ENCODE measurements at places on chromosomes 7 and 10.
A peak's percentile ranks its signal among the peaks of the same experiment; 100 is the strongest.

DNA sequence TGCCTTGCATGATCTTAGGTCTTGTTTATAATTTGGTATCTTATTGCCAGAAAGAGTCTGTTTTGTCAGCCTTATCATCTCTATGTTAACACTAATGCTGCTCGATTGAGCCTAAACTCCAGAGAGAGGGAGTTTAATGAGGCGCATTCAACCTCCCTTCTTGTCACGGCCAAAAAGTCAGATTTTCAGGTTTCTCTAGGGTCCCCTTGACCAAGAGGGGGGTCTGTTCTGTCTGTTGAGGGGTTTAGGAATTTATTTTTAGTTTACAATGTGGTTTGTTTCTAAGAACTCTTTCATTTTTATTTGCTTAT lies 285.7 kb upstream of the VWC2 start:
- DNase-seq = no peak

DNA sequence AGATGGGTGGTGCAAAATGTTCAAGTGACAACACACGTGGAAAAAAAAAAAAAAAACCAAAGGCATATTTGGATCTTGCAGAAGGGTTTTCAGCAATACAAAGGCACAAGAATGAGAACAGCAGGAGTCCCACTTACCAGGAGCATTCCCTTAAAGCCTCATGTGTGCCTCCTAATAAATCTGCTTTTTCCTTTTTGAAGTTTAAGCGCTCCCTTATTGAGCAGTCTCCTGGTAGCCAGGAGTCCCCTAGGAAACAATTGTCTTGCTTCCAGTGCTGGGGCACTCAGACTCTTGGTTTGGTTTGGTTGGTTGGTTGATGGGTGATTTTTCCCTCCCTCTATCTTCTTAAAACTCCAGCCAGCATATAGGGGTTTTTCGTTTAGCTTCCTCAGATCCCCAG lies 321.8 kb upstream of the NFE2L3 start:
- no peak for DNase-seq

- DNase-seq = no peak
These were observed 3.4 kb downstream of the STAM start for GRCh38 chr10:17647326-17647725.

DNA sequence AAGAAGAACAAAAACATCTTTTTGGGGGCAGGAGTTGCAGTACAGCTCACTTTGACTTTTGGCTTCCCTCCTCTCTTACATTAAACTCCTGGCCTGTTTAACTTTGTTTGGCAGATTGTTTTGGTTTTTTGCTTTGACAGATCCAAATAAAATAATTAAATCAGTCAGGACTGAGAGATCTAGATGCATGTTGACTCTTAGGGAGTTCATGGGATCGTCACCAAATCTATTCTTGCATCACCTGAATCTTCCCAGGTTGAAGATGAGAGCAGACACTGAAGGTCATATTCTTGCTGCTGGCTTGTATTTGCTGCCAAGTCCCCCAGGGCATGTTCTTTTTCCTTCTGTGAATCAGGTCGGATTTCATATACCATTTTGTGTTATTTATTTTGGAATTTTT lies 759.4 kb downstream of the CNTNAP2 start:
- no peak for DNase-seq

GRCh38 chr7:68733219-68734153 lies 864.8 kb upstream of the AUTS2 start:
- DNase-seq = no peak

DNA sequence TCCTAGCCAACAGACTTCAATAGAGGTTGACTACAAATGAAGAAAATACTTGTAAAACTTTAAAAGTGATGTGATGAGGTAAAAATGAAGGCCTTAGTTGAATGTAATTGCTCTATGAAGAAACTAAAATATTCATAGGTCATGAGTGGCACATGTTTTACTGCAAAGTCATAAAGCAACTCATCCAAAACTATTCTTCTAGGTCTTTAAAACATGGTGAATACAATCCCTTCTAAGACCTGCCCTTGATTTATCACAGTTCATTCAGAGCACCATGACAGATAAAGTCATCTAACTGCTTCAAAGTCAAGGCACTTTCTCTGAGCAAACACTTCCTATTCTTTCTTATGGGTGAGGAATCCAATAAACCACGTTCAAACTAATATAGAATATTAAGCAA lies 713.5 kb downstream of the SORCS1 start:
- DNase-seq = no peak

DNA sequence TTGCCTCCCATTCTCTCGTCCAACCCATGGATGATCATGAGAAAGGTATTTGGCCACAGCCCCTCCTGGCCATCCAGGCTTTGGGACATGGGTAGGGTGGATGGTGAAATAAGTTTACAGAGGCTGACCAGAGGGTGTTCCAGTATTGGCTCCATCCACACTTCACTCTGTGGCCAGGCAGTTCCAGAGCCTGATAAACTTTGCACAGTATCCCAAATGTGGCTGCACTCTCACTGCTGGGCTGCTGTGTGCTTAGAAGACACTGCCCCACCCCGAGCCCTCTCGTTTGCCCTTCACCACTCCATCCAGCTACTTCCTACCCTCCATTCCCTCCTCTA lies 72.0 kb upstream of the ZMIZ1 start:
- DNase-seq = no peak

DNA sequence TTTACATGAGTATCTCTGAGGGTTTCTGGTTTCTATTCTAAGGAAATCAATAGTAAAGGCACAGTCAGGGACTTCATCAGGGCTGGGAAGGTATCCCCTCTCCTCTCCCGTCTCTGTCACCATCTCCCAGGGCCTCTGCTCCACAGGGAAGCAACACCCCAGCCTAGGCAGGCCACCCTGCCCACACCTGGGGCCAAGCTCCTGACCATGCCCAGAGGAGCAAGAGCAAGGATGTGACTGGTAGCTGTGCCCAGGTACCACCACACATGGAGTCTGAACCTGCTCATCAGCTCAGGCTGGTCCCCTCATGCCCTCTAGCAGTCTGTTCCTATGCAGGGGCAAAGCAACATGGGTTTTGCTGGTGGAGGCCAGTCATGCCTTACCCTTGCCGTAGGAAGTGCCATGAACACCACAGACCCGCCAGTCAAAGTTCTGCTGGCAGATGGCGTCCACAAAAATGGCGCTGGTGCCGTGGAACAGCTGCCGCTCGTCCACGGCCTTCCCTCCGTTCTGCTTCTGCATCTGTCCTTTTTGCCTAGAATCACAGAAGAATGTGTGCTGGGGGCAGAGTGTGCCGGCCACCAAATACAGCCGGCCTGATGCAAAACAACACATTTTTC lies 36.8 kb downstream of the PARP12 start:
- no peak for DNase-seq

DNA sequence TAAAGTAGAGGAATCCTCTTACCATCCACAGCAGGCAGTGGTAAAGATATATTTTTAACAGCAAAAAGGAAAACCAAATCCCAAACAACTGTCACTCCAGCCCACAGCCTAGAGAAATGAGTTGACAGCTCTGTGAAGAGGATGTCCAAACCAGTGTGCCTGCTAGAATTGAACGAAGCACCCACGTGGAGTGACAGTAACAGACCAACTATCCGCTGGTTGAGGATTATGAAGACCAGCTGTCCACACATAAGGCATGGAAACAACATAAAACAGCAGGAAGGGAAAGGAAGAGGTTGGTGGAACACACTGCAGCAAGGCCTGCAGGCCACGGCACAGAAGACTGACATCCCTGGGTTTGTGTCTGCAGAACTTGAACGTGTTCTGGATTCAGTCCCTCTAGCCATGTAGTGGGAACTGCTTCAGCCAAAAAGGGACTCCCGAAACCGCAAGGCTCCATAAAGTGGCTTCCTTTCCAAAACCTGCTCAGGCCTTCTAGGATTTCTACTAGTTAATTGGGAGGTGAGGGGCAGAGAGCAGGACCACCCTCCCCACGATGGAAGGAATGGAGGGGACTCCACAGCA lies 324.4 kb downstream of the BICC1 start:
- DNase-seq = no peak

DNA sequence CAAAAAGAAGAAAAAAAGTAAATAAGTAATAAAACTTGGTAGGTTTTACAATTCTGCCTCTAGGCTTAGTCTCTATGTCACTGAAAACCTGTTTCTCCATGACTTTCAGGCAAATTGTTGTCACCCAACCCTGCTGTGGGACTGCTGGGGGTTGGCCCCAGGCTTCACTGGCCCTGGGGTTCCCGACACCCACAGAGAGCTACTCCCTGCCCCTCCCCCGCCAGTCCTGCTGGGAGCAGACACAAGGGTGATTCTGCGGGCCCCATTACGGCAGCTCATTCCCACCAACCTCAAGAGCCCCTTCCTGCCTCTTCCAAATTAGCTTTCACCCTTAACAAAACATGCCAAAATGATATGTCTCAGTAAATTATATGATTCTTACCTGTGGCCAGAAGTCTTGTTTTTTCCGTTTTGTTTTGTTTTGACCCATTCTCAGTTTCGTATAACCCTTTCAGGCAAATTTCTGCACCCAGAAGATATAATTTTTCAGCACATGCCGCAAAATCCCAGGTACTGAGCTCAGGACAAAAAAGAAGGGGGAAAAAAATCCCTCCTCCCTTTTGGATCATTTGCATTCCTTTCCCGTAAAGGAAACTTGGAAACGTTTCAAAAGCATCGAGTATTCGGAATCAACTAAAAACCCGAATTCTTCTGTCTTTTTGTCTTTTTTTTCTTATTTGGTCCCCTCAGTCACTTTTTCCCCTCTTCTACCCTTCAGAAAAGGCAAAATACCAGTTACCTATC lies 27.8 kb downstream of the CHST15 start:
- DNase-seq = no peak

DNA sequence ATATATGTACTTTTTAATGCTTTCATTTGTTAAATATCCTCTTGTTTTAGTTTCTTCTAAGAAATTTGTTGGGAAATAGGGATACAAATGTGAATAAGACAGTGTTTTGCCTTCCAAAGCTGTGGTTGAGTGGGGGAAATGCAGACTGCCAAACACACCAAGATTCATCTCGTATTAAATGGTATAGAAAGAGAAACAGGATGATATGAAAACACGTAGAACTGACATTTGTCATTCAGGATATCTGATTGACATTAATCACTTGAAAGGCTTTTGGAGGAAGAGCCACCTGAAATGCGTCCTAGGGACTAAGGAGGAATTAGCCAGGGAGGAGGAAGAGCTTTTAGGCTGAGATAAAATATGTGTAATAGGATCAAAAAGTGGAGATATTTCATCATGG lies 287.4 kb upstream of the SEMA3C start:
- DNase-seq = no peak

DNA sequence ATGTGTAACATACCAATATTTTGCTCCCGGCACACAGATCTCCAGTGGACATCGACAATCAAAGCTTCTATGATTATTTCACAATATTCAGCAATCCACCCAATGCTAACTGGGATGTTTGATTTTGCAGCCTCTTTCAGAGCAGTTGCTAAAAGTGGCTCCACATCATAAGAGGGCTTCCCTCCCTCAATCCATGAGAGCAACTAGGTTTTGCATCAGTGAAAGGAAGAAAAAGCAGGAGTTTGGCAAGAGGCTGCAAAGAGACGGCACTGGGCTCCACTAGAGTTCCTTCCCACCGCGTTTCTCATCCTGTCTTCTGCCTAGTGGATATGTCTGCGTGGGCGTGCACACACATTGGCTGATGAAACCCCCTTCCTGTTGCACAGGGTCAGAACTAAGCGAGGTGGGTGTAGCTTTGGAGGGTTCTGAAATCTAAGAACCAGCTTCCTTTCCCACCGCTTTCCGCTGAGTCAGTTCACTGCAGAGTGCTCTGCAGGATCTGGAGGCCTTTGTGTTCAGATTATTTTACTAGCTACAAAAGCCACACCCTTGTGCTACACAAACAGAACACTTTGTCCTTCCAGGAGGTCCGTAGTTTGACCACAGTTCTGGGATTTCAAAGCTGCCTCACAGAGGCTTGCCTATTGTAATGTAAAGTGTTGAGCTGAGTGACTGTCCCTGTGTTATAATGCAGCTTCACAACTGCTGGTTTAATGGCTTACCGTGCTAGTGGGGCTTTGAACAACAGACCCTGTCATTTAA lies 28.1 kb downstream of the ARL4A start:
- DNase-seq = no peak

DNA sequence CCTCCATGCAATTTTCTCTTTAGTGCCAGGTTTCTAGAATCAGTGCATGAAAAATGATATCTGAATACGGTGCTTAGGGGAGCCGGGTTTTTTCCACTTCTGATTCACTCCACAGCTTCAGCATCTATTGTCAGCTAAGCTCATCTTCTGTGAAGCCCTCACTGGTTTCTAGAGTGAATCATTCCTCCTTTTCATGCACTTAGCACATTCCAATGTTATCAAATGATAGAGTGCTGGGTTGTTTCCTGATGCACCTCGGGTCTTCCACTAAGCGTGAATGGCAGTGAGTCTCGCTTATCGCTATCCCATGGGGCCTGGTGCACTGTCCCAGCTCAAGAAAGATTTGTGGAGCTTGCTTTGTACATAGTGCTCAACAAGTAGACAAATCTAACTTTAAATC lies 170.9 kb upstream of the RHEB start:
- no peak for DNase-seq

- peak; percentile 84 for DNase-seq
These were observed 984 bp downstream of the SMURF1 start for GRCh38 chr7:99142727-99143520.
